Stomach (tissue), 19 donors: ENCODE measurements at places on chromosomes 2 and 18.

GRCh38 chr2:207469451-207469850 lies 60.3 kb upstream of the CREB1 start:
- no peak for DNase-seq

- no peak for DNase-seq
Measured at GRCh38 chr18:27007880-27008279, 142.4 kb upstream of the AQP4 start.

DNA sequence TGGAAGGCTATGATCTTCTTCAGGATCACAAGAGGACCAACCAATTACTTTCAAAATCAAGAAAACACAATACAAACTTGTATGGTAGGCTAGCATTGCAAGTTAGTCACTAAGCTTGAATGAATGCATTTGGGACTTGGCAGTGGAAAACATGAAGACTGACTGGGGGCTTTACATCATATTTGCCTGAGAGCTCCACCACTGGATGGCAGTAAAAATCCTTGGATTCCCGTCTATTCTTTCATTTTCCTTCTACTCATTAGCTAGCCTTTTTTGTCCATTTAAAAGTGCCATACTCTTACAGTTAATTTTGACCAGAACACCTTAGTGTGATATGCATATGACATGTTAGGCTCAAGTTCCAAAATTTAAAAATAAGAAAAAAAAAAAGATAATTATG lies 63.5 kb upstream of the RASGRP3 start:
- no peak for DNase-seq

DNA sequence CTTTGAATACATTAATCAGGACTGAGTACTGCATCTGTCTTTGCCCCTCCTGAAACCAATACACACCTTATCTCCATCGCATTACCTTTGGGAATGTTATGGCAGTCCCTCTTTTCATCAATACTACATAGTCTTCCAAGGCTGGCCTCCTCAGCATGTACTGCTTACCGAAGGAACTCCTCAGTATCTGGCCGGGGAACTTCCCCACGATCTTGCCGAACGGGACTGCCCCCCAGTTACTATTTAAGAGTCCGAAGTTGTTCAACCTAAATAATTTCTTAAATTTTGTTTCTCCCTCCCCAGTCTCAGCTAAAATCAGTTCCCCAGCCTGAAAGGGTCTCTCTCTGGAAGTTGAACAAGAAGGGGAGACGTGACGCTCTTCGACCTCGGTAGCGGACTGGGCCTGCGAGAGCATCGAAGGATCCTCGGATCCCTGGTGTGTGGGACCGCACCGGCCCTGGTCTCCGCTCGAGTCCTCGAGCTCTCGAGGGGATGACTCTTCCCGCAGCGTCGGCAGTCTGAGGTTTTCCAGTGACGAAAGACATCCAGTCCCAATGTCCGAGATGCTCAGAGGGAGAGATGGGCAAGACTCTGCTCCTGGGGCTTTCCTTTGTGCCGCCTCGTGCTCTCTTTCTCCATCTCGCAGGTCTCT lies 489 bp downstream of the TRMT61B start:
- no peak for DNase-seq

GRCh38 chr2:43038696-43039094 lies 187.7 kb downstream of the ZFP36L2 start:
- no peak for DNase-seq

GRCh38 chr2:195252018-195252417 lies 405.0 kb upstream of the SLC39A10 start:
- no peak for DNase-seq
